T-helper 1 cell treated with Interleukin-12 subunit alpha and Interleukin-12 subunit beta and Interleukin-4 antibody, amounts not matched to agents 30 ng/mL and 1 ng/mL, for 36 hours (primary cell): ENCODE measurements at places on chromosomes 2 and 18. TPM values are rescaled to one million over a fixed set of nuclear protein-coding genes. Genes with fewer than 3 reads are reported as not detected.

The TYMS gene
- 213 and 224 TPM in 2 replicates for total RNA-seq

The MTCL1 gene
- 0.42 and 0.56 TPM in 2 replicates for total RNA-seq

The SNTG2 gene
- total RNA-seq: not detected in 2 replicates

The SEMA4C gene
- 22.6 and 23.9 TPM in 2 replicates for total RNA-seq

The RESP18 gene
- not detected in 2 replicates for total RNA-seq

The ANKRD30BL gene
- not detected in 2 replicates for total RNA-seq
